ENCODE measurements at places on chromosomes 2 and 18. TPM values are rescaled to one million over a fixed set of nuclear protein-coding genes. Genes with fewer than 3 reads are reported as not detected.

- no peak for DNase-seq
Observed at GRCh38 chr2:1159013-1159412, 208.4 kb downstream of the SNTG2 start.

GRCh38 chr18:7452331-7452730, 114.8 kb upstream of the PTPRM start:
- DNase-seq: no peak

DNA sequence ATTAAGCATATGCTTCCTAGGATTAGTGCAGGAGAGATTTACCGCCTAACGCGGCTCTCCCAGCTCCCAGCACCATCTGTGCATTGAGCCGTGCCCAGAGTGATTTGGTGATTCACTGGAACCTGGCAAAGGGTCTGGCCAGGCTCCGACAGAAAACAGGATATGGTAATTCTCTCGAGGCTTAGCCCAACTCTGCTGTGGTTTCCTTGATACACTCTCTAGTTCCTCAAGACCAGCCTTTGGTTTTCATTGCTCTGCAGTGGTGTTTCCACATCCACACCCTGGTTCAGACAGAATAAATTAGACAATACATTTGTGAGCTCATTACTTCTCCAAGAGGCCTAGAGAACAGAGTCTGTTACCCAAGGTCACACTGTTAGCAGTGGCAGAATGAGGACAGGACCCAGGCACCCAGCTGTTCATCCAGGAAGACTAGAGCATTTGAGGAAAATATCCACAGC, 23.0 kb upstream of the SMAD2 start:
- DNase-seq: no peak

DNA sequence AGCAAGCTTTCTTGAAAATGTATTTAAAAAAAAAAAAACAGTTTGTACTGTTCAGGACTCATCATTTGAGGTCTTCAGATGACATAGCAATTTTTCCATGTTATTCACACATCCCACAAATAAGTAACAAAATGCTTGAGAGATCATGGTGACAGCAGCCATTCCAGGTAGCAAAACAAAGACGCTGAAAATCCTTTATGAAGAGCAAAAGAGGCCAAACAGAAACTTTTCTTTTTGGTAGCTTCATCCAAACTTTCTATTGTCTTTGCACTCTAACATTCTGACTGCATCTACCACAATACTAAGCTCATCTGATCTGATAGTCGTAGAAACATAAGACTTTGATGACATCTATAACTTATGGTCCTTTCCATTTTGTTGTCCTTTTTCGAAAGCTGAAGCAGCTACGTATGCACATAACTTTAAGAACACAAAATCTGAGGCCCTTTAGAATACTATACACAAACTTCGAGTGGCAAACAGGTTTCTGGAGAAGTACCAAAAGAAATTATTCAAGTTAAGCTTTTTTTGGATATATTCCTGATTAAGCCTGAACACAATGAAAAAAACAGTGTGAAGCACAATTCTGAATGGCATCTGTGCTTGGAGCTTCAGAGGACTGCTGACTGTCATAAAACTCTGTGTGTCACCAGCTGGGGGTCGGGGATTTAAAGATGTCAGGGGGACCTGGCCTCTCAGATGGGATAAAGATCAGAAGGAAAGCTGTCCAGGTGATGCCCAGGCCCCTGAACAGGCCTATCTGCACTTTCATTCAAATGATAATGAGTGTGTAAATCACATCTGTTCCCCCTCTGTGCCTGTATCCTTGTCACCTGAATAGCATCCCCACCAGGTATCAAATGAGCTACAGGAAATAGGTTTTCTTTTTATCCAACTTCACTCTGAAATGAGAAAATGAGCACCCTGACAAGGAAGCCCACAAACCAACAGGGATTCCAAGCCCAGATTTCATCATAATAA, 75.8 kb downstream of the ZEB2 start:
- no peak for DNase-seq

GRCh38 chr2:168470320-168471162, 14.5 kb downstream of the CERS6 start:
- DNase-seq: no peak

DNA sequence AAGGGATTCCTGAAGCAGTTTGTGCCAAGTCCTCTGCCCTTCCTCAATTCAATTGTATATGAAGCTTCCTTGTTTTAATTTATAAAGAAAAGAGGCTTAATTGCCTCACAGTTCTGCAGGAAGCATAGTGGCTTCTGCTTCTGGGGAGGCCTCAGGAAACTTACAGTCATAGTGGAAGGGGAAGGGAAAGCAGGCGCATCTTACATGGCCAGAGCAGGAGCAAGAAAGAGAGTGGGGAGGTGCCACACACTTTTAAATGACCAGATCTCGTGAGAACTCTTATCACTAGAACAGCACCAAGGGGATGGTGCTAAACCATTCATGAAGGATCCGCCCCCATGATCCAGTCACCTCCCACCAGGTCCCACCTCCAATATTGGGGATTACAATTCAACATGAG, 114.2 kb downstream of the SGPP2 start:
- DNase-seq: no peak

DNA sequence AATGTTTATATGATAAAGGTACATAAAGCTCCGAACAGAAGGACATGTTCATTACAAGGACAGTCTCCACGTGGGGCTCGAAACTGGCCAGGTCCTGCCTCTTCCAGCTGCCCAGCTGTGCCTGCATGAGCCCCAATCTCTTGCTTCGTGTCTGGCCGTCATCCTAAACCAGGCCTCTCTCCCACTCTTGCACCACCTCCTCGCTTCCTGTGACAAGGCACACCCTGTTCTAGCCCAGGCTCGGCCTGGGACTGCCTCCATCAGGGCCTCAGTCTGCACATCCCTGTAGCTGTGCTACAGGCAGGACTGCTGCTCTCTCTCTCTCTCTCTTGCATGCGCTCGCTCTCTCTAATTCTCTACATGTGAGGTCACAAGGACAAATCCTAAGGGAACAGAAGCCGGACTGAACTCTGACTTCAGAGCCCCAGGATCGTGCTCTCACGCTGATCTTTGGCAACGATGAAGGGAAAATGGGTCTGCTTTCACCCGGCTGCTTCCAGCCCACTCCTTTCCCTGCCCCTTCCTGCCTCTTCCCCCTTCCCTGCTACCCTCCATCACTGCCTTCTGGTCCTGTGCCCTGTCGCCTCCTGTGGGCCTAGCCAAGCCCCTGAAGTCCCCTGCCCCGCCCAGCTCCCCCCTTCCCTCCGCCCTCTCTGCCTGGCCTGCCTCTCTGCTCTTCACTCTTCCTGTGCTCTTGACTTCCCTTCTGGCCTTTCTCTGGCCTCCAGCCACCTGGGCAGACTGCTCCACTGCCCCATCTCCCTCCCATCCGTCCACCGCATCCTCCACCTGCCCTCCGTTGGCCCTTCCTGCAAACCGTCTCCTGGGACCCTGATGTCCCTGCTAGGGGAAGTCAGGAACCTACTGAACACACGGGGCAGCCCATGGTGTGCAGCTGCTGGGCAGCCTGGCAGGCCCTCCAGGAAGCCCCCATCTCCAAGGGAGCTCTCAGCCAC, 7.8 kb upstream of the GPR55 start:
- peak; percentile 61 for DNase-seq

UGT1A4 gene
- 0.24 TPM for total RNA-seq

MEP1B gene
- total RNA-seq: not detected

TUBA4B gene
- total RNA-seq: 6.3 TPM

NT5C1B gene
- total RNA-seq: not detected

CYP1B1 gene
- total RNA-seq: 22.0 TPM

ZAP70 gene
- total RNA-seq: 9.8 TPM

GALR1 gene
- not detected for total RNA-seq

Data from upper lobe of left lung (tissue), 6 donors.